ENCODE measurements at places on chromosomes 7 and 10.

DNA sequence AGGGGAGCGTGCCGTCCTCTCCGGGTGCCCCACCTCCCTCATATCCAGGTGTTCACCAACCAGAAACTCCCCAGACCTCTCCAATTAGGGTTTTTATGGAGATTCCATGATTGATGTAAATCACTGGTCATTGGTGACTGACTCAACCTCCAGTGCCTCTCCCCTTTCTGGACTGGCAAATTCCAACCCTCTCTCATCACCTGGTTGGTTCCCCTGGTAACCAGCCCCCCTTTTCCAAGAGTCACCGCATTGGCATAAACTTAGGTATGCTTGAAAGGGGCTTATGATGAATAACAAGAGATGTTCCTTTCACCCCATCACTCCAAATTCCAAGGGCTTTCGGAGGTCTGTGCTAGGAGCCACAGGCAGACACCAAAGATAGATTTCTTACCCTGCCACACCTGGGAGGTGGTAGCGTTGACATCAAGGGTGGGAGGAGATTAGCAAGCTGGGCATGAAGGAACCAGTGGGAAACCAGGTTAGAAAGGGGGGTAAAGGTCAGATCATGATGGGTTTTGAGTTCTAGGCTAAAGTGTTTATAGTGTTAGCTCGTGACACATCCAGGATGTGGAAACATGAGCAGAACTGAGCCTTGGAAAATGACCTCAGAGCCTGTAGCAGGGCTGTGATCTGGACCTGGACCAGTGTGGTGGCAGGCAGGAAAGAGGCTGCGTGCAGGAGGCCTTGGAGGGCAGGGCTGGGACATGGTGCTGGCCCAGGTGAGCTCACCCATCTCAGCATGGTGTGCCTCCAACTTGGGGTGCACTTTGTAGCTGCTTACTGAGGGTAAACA lies 45.1 kb downstream of the CAMK1D start:
- DNase-seq = no peak

- DNase-seq = no peak
Observed at GRCh38 chr10:95730233-95730632, 25.7 kb upstream of the ENTPD1 start.

- DNase-seq = no peak
Observed at GRCh38 chr7:155578016-155578415, 31.7 kb upstream of the CNPY1 start.

- DNase-seq = peak; percentile 47
Observed at GRCh38 chr7:35617041-35617440, 77.9 kb downstream of the HERPUD2 start.

- DNase-seq = no peak
Observed at GRCh38 chr10:132841615-132841975, 55.6 kb upstream of the NKX6-2 start.

DNA sequence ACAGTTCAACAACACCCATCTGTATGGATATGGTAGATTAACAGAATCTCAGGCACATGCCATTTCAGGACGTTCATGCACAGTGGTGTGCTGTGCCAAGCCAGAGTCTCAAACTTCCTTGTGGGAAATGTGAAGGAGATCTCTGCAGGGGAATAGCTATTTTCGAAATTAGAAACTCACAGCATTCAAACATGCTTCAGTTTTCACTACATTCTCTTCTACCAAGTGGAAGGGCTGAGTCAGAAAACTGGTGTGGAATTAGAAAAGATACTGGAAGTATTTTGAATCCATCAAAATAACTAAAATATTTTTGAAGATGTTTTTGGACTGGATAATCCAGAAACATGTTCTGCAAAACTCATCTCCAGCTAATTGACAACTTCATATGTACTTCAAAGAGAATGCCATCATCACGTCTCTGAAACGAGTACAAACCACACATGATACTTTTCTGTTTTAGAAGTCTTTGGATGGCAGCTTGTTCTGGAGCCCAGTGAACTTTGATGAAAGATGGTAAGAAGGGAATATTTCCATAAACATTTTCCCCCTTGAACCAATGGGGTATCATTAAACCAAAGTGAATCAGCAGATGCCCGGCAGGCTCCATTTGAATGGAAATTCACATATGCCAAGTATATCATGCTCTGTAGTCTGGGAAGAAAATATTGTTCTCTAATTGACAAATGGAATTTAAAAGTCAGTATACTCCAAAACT lies 616.3 kb upstream of the IGFBP3 start:
- DNase-seq = peak; percentile 26

- peak; percentile 78 for DNase-seq
Observed at GRCh38 chr10:21732067-21732772, 198.2 kb downstream of the MLLT10 start.

- DNase-seq = peak; percentile 34
Observed at GRCh38 chr10:110067960-110068770, 60.4 kb downstream of the ADD3 start.

DNA sequence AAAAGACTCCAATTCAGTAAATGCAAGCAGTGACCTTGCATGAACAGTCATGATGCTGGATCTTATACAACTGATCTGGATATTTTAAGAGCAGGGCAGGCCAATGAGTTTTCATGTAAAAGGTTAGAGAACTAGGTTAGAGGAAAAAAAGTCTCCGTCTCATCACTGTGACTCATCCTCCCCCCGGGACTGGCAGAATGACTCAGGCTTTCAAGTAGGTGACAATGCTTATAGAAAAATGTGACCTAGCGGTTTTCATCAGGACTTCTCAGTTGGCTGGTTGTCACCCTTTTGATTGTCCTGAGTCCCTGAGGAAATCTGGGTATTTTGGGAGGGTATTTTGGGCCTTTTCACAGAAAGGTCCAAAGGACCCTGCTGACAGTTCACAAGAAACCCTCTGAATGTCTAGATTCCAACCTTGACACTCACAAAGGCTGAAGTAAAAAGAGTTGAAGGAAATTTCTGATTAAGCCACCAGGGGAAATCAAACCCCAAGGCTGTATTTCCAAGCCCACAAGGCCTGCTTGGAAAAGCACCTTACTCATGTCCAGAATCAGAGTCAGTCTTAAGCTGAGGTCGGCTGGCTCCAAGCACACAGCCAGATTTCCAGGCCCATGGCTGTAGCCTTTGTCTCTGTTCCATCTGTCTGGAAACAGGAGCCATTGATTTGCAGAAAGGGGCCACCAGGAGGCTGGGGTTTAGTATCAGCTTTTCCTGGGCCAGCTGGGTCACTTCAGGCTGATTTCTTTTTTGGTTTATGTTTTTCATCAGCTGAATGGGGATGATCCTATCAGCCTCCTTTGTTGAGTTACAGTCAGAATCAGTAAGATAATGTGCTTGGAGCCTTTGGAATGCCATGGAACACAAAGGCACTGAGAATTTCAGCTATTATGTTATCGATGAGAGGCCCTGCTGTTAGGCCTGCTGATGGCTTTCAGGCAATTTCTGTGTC lies 226.4 kb upstream of the HABP2 start:
- DNase-seq = peak; percentile 88

DNA sequence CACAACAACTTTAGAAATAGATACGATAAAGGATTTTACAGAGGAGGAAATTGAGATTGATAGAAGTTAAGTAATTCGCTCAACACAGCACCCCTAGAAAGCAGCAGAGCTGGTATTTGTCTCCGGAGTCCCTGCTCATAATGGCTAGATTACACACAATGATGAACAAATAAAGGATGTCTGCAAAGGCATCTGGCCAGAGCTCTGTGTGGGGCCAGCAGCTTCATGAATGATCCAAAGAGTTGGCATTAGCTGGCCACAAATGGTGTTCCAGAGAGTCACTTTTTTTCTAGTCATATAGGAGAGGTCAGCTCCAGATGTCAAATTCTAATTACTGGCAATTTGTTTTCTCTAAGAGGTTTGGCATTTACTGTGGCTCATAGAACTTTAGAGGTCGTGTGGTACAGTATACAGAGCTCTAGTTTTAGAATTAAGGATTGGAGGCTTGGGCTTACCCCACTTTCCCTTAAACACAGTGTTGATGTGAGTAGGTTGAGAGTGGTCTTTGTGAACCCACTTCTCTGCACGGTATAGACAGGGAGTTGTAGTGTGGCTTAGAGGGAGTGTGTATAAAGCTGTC lies 186.2 kb downstream of the BICC1 start:
- peak; percentile 64 for DNase-seq

DNA sequence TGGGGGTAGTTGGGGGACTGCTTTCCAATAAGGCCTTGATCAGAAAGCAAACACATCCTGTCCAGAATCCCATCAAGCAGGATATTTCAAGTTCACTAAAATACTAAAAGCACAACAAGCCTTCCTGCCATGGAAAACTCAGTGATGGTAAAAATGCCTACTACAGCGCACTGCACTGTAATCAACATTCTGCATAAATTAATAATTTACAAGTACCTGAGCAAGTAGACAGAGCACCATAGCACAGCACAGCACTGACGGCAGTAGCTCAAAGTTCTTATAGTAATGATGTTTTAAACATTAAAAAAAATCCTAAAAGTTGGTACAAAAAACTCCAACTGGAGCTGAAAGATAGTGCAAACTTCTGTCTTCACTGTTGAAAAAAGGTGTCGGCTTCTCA lies 120.5 kb downstream of the FANK1 start:
- no peak for DNase-seq

DNA sequence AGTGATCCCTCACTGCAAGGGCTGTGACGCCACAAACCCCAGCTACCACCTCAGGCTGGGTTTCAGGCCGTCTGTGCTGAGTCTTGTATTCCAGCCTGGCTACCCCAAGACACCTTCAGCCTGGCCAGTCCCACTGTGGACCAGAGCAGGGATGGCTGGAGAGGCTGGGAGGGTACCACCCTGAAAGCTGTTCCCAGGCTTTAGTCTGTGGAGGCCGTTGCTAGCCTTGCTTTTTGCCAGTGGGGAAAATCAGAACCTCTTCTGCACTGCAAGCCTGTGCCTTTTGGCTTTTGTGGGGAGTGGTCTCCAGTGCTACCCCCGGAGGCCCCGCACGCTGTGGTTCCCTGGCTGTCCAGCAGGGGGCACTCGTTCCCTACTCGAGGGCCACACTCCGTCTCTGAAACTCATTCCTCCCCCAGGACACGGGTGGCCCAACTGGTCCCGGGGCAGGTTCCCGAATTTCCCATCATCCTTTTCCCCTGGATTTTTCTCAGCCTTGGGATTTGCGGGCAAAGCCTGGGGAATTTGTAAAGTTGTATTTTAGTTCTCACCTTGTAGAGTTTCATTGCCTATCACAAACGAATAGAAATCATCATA lies 128.4 kb upstream of the BTBD16 start:
- no peak for DNase-seq

GRCh38 chr7:131039355-131039762 lies 288.3 kb upstream of the MKLN1 start:
- peak; percentile 73 for DNase-seq

DNA sequence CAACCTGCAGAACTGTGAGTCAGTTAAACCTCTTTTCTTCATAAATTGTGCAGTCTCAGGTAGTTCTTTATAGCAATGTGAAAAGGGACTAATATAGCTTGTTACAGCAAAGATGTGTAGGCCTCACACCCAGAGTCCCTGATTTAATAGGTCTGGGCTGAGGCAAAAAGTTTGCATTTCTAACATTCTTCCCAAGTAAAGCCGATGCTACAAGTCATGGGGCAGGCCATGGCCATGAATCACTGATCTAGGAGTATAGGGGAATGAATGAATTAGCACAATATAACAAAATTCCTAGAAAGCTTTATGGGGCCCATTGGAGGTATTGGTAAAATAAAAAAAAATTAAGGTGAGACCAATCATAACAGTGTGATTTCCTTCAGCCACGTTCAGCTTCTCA lies 11.5 kb upstream of the AASS start:
- peak; percentile 10 for DNase-seq

DNA sequence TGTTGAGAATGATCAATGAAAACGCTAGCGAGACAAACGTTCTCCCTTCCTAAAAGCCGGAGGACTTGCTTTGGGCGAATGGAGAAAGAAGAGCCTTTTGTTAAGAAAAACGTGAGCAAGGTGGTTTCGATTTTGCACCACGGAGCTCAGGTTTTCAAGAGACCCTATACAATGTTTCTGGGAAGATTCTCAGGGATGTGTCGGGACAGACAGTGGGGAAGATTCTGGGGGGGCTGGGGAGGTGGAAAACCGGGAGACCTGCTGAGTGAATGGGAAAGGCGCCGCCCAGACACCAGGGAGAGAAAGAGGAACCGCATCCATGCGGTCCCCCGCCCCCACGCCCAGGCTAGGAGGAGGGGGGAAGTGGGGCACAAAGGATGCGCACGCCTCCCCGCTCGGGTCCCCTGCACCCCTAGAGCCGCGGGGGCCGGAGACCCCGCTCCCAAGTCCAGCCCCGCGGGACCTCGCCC lies 745 bp downstream of the YWHAG start:
- no peak for DNase-seq

DNA sequence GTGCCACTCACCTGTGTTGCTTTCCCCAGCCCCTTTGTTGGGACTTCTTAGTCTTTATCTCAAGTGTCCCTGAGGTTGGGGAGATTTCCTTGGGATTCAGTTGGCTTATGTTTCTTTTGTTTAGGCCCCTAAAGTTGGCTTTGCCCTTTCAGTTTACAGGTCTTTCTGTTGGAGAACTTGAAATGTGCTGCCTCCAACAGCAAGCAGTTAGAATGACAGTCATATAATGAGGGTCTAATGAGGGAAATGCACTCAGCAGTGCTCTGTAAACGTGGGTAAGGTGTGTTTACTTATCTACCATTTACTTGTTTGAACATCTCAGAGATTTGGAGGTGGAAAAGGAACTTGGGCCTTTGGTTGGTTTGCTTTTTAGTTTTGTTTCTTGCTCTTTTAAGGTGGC lies 191.4 kb upstream of the STK17A start:
- DNase-seq = no peak
